Iris pigment epithelial cell (primary cell): ENCODE measurements at places on chromosomes 6 and 20.

- DNase-seq, result no peak
These were observed 9.9 kb upstream of the HEBP2 start for GRCh38 chr6:138393871-138394783.

GRCh38 chr6:1865585-1865984 lies 255.9 kb downstream of the FOXC1 start:
- DNase-seq, result no peak

DNA sequence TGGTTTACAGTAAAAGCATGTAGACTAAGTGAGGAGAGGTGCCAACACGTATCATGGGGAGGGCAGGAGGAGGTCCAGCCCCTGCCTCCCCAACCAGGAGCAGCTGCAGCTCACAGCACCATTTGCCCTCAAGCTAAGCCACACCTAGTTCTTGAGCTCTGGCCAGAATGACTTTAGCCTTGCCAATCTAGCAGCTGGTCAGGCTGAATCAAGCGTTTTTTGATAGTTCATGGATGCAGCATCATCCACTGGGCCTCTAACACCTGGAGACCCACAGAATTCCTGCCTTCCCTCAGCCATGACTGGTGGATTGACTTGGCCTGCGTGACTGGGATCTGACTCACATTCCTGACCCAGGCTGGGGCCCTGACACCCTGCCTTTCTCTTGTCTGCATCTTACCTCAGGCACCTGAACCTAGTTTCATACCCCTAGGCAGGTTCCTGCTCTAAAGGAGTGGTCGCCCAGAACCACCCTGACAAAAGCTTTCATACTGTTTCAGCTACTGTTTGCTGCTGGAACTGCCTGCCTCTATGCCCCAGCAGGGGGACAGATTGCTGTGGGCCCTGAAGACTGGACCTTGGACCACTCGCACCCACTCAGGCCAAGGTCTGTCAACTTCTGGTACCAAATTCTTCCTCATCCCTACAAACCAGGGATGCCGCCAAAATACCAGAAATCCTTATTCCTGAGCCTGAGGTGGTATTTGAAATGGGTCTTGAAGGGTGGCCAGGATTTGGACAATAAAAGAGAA lies 122.3 kb downstream of the QRSL1 start:
- no peak for DNase-seq

GRCh38 chr6:142819603-142820337 lies 125.2 kb downstream of the HIVEP2 start:
- DNase-seq, result peak; percentile 67

DNA sequence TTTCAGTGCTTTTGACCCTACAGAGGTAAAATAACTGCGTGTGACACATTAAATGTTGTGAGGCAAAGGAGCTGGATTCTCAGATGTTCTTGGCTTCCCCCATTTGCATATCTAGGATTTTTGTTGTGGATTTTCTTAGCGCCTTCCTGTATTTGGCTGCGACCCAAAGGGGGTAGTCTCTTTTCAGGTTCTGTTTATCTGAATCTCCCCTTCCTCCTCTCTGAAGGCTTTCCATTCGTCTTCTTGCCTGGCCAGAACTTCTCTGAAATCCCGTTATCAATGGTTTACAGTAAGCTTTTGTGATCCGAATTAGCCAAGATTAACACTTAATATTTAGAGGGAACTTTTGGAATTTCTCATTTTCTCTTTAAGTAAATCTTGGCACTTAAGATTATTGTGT lies 60.8 kb downstream of the ADGRB3 start:
- no peak for DNase-seq

DNA sequence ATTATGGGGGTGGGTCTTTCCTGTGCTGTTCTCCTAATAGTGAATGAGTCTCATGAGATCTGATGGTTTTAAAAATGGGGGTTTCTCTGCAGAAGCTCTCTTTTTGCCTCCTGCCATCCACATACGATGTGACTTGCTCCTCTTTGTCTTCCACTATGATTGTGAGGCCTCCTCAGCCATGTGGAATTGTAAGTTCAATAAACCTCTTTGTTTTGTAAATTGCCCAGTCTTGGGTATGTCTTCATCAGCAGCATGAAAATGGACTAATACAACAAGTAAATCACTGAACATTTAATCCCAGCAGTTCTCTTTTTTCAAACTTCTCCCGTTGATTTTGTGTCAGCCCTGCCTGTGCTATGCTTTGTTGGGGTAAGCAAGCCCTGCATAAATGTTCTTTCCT lies 95.2 kb downstream of the FAM217A start:
- DNase-seq, result no peak

DNA sequence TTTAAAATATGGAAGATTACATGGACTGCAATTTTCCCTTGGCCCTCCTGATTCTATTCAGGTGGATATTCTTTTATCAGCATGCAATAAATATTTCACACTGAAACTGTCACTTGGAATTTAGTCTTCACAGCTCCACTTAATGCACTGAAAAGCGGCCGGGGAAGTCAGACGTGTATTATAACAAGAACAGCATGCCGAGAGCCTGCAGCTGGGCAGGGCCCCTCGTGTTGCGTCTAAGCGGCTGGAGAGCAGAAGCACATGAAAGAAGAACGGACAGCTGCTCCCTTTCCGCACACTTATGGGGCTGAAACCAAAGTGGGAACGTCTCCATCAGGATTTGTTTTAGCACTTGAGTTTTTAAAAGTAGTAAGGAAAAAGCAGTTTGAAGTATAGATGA lies 57.2 kb downstream of the LYRM4 start:
- DNase-seq, result no peak

DNA sequence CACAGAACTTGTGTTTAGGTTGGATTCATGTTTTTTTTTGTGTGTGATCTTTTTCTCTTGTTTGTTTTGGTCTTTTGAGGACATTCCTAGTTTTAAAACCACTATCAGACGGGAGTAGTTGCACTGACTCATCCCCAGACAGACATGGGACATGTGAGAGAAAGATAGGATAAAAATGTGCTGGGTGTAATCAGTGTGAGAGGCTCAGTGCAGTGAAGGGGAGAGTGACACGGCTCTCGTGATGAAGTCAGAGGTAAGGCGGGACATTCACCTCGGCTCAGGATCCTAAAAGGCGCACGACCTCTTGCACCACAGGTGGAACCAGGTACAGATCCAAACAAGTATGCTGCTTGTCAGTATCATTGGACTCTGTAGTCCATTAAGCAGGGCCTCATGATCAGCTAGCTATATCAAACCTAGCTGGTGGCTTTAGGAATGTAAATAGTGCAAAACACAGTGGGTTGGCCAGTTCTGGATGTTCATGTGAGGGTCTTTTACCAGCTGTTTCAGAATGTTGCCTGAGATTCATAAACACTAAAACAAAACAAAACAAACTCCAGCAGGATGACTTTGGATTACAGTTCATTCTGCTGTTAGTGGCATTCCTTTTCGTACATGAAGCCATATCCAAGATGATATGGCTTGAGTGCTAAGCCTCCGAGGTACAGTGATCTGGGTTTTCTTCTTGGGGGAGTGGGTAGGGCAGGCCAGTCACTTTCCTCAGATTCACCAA lies 18.0 kb downstream of the FOXO3 start:
- DNase-seq, result peak; percentile 92

DNA sequence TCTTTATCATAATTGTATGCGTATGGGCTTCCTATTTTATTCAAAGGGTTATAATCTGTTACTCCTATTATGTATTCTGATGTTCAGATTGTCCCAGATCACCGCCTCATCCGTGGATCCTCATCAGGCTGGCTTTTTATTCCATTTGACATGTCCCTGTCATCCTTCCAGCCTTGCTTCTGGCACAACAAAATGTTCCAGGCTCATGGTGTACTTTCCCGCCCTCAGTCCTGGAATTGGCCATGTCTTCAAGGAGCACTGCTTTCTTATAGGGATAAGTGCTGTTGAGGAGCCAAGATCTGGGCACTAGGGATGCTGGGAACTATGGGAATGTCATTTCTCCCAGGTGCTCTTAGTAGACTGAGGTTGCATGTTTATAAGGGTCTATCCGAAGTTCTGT lies 207.8 kb downstream of the JARID2 start:
- no peak for DNase-seq

DNA sequence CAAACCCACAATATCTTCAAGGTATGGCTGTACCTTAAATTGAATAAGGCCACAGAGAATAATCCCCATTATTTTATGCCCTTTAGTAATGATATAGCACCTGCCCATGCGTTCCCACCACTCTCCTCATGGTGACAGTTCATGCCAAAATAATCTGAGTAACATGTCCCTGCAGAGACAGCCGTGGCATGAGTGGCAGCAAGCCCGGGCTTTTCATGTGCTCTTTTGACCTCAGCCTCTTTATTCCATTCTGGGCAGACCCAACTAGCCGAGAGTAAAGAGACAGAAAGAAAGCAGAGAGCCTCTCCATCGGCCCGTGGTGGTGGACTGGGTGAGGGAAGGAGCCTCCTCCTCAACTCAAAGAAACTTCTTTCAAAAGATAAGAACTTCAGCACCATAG lies 19.9 kb upstream of the POPDC3 start:
- DNase-seq, result no peak

GRCh38 chr6:136566851-136567250 lies 16.6 kb upstream of the MAP7 start:
- no peak for DNase-seq

GRCh38 chr6:79522609-79523008 lies 14.6 kb downstream of the LCA5 start:
- no peak for DNase-seq

DNA sequence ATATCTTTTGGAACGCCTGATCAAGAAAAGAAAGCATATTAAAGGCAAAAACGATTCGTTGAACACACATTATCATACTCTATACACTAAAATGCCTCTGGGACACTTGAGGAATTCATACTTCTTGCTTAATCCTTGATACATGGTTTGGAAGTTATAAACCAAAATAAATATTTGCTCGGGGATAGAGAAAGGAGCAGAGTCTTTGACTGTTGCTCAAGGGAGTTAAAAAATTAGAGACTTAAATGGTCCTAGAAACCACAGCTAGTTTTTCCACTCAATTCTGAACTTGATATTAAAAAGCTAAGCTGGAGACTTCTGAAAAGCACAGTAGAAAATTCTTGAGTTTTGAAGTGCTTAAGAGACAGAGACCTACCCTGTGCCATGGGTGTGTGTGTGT lies 98.9 kb downstream of the BCKDHB start:
- no peak for DNase-seq

DNA sequence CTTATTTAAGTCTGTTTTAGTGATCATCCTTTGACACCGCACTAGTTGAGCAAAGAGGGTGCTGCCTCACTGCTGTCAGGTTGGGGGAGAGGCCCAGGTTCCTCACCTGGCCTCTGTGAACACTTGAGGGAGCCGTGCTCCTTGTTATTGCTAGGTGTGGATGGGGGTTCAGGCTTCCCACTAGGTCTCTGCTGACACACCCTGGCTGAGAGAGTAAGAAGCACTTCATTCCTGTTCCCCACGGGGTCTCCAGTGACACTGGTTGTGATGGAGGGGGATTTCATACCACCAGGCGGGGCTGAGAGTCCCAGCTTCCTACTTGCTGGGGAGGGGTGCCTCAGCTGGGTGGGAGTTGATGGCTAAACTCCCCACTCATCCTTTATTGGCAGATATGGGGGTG lies 11.1 kb upstream of the NOTCH4 start:
- no peak for DNase-seq

DNA sequence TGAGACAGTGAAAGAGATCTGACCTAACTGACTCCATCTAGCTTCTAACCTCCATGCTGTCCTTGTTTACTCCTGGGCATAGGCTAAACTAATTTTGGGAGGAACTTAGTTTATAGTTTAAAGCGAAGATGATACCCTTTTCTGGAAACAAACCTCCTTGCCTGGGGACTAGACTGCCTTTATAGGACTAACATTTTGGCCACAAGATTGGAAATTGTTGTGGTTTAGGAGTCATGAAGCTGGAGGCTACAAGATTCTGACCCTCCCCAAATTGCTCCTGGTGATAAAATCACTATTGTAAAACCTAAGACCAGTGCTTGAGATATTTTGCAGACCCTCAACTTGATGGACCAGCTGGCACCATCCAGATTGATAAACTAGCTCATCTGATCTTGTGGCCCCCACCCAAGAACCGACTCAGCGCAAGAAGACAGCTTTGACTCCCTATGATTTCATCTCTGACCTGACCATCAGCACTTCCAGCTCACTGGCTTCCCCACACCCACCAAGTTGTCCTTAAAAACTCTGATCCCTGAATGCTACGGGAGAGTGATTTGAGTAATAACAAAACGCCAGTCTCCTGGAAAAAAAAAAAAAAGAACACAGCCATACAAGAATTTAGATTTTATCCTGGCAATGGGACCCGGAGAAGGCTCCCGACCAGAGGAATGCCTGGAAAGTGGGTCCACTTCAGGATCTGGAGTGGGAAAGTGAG lies 63.0 kb downstream of the ABHD12 start:
- no peak for DNase-seq

DNA sequence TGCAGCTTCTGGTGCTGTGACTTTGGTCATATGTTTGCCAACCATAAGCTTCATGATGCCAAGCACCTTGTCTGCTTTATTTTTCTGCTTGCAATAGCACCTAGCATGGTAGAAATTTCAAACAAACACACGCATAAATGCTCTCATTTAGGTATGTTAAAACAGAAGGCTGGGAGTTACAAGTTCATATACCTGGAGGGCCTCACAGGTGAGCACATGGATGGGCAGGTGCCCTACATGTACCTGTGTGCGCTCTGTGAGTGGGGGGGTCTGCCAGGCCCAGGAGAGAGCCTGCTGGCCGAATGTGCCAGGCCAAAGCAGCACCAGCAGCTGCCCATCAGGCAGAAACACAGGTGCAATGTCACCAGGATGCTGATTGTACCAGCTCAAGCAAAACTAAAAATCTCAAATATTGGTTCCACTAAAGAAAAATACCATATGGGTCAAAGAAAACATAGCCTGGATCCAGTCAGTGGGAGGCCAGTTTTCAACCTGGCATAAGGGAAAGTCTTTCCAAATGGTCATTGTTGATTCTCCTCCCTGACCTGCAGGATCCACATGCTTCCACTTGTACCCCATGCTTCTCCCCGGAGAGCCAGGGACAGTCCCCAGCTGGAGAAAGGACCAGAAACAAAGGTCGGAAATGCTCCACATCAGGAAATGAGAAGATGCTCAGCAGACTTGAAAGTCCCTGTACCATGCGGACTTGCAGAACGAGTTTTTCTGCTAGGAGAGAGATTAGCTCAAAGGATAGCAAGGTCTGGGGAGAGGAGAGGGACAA lies 7.2 kb upstream of the PFDN4 start:
- no peak for DNase-seq

- peak; percentile 87 for DNase-seq
These were observed 28.0 kb upstream of the ZNF217 start for GRCh38 chr20:53621482-53622246.

DNA sequence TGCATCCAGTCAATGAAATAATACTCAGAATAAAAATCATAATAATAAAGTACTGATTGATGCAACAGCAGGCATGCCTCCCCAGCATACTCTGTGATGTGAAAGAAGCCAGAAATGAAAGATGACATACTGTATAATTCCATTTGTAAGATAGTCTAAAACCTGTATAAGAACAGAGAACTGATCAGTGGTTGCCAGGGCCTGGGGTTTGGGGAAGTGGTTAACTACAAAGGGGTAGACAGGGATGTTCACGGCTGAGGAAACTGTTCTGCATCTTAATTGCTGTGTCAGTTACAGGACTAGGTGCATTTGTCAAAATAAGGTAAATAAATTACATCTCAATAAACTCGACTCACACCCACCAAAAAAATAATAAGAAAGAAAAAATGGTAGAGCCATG lies 81.3 kb upstream of the BMP2 start:
- no peak for DNase-seq
